Sigmoid colon (tissue), 7 donors: ENCODE measurements at places on chromosomes 5 and 9. TPM values are rescaled to one million over a fixed set of nuclear protein-coding genes. Genes with fewer than 3 reads are reported as not detected.
A peak's percentile ranks its signal among the peaks of the same experiment; 100 is the strongest.

GRCh38 chr5:114430532-114430931 lies 68.7 kb downstream of the KCNN2 start:
- DNase-seq: no peak

DNA sequence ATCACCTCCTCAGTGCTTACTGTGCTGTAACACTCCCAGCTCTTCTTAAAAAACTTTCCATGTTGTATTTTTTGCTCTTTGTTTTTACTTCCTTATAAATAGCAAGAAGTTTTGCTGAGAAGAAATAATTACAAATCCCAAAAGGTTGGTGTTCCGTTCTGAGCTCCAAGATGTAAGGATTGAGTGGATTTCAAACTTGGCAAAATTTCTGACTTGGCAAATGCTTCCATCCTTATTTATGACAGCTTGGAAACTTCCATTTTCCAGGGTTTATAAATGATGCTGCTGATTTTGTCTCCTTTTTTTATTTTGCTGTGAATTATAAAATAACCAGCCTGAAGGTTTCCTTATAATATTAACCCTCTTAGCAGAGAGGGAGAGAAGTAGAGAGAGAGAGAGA lies 151.9 kb downstream of the NTRK2 start:
- DNase-seq: no peak

The NPR2 gene
- total RNA-seq: 26.1 TPM

The OTP gene
- not detected for total RNA-seq

- no peak for DNase-seq
Measured at GRCh38 chr5:169099801-169100734, 200.9 kb downstream of the SLIT3 start.

DNA sequence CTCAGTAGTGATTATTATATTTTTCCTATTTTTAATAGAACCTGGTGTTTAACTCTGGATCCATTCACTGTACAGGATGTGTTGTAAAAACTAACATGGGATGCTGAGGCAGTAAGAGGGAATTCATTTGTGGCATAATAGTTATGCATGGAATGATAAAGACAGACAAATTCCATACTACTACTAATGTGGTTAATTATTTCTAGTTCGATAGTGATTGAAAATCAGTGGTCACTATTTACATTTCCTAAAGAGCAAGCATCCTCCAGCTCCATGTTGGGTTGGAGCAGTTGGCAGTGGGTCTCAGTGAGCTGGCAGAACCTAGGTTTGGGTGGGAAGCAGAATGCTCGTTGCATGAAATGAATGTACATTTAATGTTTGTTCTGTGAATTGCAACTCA lies 122.6 kb downstream of the SAXO1 start:
- DNase-seq: no peak

- DNase-seq: no peak
Measured at GRCh38 chr5:115343855-115344254, 47.4 kb upstream of the CCDC112 start.

The IRGM gene
- total RNA-seq: not detected

The TICAM2 gene
- 0.95 TPM for total RNA-seq

- no peak for DNase-seq
Measured at GRCh38 chr5:98372351-98372750, 401.1 kb upstream of the RGMB start.

DNA sequence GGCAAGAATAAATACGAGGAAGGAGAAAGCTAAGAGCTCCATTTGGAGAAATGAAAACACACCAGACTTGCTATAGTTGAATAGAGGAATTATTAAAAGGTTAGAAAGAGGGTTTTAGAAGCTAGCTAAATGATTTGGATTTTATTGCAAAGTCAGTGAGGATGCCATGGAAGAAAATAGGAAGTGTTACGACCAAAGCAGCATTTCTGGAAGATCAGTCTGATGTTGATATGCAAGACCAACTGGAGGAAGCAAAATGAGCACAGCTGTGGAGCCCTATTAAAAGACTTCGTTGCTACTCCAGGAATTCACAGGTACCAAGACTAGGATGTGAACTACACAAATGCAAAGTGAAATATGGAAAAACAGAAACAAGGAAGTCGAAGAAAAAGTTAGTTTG lies 2.1 kb downstream of the DHX29 start:
- DNase-seq: no peak

The MOB3B gene
- 8.6 TPM for total RNA-seq

- DNase-seq: no peak
Measured at GRCh38 chr9:25939126-25939525, 260.9 kb upstream of the TUSC1 start.

- DNase-seq: no peak
Measured at GRCh38 chr9:114163517-114163951, 8.2 kb downstream of the COL27A1 start.

DNA sequence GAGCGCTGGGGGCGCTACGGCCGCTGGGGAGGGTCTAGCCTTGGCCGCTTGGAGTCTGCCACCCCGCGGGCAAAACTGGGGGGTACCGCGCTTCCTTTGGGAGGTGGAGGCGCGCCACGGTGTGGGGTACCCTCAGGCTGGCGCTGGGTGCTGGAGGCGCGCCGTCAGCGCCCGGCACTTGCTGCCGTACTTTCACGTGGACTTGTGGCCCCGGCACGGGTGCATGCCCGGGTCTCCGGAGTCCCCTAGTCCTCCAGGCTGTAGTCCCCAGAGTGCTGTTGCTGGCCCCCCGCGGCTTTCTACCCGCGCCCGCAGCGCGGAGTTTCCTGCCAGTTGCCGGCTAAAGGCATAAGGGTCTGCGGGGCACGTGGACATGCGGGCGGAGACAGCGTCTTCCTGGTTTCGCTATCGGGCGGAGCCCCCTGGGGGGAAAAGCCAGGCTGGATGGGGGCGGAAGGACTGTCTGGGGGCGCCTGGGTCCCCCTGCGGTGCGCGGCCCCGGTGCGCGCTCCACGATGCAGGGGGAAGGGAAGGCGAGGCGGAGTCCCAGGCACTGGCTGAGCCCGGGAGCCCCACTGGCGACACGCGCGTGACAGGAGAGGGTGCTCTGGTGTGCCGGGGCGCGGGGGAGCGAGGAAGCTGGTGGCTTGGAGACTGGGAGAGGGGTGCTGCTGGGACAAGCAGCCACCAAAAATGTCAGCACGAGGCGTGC lies 666 bp downstream of the PPARGC1B start:
- peak; percentile 82 for DNase-seq

DNA sequence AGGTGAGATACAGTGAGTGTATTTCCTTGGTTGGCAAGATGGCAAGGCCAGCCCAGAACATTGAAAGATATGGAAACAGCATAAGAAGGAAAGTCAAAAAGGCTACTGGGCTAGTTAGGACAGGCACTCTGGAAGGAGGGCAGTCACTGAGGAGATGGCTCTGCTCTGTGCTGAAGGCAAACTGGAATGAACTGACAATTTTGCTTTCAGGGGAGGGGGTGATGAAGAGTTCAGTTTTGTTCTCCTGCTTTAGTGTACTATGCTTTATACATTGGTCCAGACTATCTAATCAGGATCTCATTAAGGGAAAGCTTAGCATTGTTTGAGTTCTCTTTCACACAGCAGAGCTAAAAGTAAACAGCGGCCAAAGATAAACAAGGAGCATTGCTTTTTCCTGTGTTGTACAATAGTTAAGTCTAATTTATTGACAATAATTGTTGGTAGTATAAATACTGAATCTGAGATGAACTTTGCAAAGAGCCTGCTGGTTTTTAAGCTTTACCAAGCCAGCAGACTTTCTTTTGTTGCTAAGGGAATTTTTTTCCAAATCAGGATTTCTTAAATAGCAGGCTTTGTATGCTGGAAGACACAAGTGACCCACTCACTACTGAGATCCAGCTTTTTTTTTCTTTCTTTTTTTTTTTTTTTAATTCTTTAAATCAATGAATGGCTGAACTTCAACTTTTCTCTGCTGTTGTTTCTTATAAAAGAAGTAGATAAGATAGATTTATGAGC lies 355.5 kb downstream of the ARRDC3 start:
- DNase-seq: no peak

- no peak for DNase-seq
Measured at GRCh38 chr5:140833993-140834392, at the start of gene PCDHA7. Gene PCDHA7 (plus strand): TSS chr5:140834269. CDS start chr5:140834384, 115 bp downstream.

DNA sequence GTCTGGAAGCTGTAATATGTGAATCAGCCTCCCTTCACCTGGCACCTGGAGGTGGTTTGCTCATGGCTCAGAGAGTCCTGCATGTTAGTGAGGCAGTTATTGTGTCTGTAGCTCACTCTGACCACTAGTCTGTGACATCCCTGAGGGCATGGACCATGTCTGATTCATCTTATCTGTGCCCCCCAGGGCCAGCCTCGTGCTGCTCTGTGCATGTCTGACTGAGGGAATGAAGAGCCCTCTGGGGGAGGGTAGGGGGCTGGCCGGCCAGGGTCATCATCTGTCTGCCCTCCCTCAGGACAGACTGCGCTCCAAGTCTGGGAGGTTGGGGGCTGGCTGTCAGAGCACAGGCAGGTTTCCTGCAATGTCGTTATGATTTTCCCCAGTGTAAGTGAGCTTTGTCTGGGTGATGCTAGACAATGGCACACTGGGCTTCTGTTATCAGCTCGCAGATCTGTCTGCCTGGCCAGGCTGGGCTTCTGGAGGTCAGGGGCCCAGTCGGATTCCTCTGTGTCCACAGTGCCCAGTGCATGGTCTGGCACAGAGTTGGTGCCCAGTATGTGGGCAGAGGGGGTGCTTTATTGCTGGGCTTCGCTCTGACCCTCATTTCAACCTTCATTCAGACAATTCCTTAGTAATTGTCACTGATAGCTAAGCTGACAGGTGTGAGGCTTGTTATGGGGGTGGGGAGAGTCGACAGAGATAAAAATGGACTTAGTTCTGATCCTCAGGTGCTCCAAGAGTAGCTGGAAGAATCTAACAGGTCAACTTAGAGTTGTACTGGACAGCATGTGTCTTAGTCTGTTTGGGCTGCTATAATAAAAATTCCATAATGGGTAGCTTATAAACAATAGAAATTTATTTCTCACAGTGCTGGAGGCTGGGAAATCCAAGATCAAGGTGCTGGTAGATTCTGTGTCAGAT lies 85.7 kb upstream of the SHB start:
- DNase-seq: peak; percentile 46

DNA sequence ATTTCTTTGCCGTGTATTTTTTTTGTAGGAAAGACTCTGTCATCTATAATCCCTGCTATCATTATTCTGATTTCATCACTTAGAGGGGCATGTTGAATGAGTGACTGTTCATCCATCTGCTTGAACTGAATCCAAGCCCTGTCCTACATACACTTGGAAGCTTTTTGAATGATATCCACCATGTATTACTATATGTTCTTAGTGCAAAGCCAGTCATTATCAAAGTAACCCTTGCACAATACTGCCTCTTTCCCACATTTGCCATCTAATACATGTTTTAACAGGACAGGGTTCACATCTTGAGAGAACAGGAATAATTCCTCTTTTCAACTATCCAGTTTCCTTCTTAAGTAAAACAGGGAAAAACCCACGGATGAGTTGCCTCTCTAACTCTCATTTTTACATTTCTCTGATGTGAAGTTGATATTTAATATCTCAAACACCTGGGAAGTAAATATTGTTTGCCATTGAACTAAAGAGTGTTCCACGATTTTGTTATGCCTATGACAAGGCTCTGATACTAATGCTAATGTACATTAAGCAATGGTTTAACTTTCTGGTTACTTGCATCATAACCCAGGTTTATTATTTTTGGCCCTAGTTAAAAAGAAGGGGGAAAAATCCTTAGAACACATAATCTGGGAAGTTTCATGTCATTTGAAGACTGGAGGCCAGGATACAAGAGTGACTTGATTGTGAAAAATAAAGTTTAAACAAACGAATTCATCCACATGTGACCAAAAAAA lies 103.7 kb upstream of the TARS1 start:
- no peak for DNase-seq

The PTCH1 gene
- total RNA-seq: 7.1 TPM

The FBXO4 gene
- total RNA-seq: 10.7 TPM

The IL13 gene
- not detected for total RNA-seq
